CD4-positive, alpha-beta T cell treated with Interleukin-15 for 4 hours (primary cell): ENCODE measurements at places on chromosomes 1 and 21.

GRCh38 chr1:32893198-32894018, 7.1 kb downstream of the HPCA start:
- no peak for DNase-seq

GRCh38 chr1:14065486-14065885, 365.5 kb downstream of the PRDM2 start:
- no peak for DNase-seq

- no peak for DNase-seq
Measured at GRCh38 chr1:218852527-218852926, 321.2 kb upstream of the LYPLAL1 start.

GRCh38 chr21:19844334-19844733, 1153.9 kb upstream of the NCAM2 start:
- no peak for DNase-seq

DNA sequence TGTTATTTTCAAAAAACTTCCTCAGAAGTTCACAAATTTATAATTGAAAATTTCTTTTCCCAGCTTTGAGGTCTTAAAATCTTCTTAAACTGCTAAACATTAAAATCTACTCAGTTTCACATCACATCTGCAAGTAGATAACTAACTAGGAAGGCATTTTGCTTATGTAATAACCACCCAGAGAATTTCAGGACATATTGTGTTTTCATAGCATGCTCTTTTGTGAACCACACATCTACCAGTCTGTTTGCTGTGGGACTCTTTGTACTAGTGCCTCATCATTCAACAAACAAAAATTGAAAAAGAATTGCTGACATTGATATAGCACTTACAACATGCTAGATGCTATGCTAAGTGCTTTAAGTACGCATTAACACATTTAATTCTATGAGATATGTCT, 31.6 kb upstream of the C1orf146 start:
- DNase-seq, result no peak

GRCh38 chr1:32759521-32759981, 57.0 kb upstream of the SYNC start:
- DNase-seq, result no peak

DNA sequence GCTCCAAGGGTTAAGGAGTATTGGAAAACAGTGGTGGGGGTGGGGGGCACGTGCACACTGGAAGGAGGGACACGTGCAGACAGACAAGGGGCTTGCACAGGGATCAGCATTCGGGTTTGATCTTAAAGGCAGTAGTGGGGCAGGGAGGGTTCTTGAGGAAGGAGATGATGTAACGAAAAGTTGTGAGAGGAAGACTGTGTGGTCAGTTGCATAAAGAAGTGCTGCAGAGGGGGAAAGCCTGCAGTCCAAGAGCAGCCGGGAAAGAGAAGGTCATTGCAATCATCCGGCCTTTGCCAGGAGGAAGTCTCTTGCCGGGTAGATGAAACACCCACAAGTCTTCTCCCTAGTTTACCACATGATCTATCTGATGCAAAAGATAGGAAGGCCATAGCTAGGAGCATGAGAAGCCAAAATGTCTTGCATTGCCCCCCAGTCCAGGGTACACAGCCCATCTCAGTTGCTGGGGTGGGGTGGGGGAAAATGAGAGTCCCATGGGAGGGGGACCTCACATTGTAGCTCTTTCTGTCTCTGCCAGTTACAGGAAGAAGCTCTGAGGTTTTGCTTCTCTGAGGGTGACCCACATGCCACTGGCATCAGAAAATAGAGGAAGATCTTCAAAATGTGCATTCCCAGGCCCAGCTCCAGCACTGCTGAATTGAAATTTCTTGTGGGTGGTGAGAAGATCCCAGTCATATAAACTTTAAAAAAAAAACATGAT, 202.5 kb upstream of the RAB4A start:
- no peak for DNase-seq

- DNase-seq, result no peak
Measured at GRCh38 chr1:179786815-179787685, 44.0 kb downstream of the FAM163A start.
